ENCODE measurements at places on chromosomes 12 and 14.

GRCh38 chr12:59675461-59675860, 79.6 kb downstream of the SLC16A7 start:
- DNase-seq: no peak

DNA sequence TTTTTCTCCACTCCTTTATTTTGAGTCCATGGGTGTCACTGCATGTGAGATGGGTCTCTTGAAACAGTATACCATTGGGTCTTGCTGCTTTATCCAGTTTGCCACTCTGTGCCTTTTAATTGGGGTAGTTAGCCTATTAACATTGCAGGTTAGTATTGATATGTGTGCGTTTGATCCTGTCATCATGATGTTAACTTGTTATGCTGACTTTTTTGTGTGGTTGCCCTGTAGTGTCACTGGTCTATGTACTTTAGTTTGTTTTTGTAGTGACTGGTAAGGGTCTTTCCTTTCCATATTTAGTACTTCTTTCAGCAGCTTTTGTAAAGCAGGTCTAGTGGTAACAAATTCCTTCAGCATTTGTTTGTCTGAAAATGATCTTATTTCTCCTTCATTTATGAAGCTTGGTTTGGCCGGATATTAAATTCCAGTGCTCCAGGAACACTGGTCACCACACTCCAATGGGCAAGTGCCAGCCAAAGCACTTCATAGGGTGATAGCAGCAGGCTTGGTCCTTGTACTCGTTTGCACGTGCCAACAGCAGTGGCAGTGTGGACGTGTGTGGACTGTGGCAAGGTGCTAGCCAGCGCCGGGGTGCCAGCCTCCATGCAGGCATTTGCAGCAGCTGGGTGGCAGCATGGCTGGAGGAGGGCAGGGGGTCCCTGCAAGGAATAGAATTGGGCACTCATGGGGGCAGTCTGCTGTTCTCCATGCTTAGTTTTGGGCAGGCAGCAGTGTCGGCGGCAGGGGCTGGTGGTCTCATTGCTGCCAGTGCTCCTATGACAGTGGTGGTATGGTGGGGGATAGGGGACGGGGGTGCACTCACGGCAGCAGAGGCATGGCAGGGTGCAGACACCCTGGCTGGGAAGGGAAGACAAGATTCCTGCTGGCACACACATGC, 53.5 kb downstream of the FRS2 start:
- no peak for DNase-seq

DNA sequence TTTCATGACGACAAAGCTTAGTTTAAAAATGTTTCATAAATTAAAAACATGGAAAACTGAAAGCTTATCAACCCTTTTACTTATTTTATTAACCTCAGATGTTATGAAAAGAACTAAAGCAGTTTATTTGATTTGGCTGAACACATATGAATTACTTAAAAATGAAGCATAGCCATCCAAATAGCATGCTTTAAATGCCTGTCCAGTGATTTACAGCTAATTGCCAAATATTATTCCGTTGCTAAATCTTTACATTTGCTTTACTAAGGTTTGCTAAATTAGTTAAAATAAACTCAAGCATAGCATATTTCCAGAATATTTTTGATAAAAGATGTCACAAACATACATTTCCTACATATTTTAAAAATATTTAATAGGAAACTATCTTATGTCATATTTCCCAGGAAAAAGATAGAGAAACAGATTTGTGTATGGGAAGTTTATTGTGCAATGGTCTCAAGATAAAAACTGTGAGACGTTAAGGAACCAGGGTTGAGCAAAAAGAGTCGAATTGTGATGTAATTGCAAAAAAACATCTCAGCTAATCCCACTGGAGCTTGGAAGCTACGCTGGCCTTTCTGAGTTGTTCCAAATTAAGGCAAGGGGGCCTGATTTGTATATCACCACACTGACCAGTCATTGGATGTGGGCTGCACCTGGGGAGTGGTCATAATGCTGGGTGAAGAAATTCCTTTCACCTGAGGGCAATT, 25.8 kb downstream of the GPR135 start:
- no peak for DNase-seq

- no peak for DNase-seq
Observed at GRCh38 chr12:3119192-3119755, 42.1 kb downstream of the TSPAN9 start.

DNA sequence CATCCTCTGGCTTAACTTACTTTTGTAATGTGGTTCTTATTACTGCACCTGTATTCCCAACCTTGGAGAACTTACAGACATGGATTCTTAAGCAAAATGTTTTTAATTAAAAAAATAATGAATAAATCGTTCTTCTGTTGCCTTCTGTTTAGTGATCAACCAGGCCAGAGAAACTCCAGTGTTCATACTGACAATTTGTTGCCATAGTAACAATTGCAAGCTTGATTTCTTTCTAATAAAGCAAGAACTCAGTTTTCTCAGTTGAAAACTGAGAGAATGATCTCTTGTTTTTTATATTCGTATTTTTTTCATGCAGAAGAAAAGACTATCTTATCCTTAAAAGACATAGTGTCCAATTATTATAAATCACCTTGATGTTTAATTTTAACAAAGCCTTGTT, 106.5 kb upstream of the LMNTD1 start:
- no peak for DNase-seq

DNA sequence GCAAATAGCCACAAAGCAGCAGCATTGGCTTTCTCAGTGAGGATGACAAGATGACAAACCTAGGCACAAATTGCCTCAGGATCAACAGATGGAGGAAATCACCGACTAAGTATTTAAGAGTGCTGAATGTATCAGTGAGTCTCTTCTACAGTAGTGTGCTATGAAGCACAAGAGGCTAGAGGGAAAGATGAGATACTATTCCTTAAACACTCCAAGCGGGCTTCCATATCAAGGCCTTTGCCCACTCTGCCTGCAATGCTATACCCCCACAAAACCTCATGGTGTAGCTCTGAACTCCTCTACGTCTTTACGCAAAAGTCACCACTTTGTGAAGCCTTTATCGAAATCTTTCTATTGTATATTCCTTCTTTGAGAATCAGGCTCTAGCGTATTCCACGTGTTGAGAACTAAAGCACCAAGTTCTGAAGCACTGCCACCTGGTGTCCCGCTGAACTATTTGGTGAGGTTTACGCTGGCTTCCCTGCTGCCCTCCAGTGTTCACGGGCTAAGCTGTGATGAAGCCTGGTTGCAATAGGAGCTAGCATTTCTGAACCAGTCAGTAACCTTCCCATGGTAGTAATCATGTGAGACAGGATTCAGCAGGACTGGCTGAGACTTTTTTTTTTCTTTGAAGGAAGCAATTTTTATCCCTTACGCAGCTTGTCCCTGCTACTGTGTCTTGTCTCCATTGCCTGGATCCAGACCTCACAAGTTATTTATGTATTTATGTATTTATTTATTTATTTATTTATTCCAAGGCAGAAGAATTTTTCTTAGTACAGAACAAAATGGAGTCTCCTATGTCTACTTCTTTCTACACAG, 426.5 kb upstream of the OR4E1 start:
- peak; percentile 74 for DNase-seq

DNA sequence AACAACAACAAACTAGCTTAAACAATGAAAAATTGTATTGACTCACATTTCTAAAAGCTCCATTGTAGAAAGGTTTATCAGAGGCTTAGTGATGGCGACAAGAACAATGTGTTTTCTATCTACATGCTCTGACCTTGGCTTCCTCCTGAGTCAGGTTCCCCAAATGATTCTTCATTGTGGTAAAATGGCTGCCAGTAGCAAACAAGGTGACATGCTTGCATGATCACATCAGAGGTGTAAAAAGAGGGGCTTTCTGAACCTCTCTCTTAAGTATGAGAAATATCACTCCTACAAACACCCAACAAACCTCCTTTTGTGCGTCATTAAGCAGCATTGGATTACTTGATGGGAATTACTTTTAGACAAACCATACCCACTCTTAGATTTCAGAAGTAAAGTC, 252.4 kb upstream of the SYT1 start:
- no peak for DNase-seq

GRCh38 chr14:100299238-100299560, 7.0 kb downstream of the SLC25A29 start:
- no peak for DNase-seq

- no peak for DNase-seq
Observed at GRCh38 chr14:49989966-49990365, 97.1 kb downstream of the ARF6 start.

DNA sequence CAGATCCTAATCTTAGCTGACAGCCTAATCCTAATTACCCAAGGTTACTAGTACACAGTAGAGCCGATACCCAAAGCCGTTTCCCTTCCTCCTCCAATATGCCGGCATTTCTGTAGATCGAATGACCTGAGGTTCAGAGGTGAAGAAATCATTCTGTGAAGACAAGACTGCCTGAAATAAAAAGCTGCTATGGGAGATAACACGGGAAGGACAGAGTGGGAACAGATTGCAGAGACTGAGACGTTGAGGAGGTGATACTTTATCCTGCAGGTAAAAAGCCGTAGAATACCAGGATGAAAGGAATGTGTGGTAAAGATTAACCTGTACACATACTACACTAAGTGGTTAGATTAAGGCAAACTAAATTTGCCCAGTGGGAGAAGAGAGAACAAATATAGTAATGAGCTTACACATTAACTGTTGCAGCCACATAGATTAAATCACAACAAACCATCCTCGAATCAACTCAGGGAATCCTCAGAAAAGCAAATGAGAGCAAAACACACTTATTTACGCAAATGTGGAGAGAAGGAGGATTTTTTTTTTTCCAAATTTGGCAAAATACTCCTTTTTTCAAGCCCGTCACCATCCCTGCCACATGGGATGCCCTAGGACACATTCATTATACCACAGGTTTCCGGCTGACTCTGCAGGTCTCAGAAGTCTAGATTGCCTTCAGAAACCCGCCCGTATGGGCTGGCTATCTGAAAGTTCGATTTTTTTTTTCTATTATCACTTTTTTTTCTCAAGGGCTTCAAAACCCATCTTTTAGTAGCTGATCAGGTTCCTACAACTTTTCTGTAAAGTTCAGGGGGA, 188.0 kb downstream of the TTC8 start:
- no peak for DNase-seq

- peak; percentile 71 for DNase-seq
Observed at GRCh38 chr12:13023811-13024530, 20.2 kb upstream of the FAM234B start.

- DNase-seq: no peak
Observed at GRCh38 chr12:110344657-110345056, 58.9 kb downstream of the ANAPC7 start.

DNA sequence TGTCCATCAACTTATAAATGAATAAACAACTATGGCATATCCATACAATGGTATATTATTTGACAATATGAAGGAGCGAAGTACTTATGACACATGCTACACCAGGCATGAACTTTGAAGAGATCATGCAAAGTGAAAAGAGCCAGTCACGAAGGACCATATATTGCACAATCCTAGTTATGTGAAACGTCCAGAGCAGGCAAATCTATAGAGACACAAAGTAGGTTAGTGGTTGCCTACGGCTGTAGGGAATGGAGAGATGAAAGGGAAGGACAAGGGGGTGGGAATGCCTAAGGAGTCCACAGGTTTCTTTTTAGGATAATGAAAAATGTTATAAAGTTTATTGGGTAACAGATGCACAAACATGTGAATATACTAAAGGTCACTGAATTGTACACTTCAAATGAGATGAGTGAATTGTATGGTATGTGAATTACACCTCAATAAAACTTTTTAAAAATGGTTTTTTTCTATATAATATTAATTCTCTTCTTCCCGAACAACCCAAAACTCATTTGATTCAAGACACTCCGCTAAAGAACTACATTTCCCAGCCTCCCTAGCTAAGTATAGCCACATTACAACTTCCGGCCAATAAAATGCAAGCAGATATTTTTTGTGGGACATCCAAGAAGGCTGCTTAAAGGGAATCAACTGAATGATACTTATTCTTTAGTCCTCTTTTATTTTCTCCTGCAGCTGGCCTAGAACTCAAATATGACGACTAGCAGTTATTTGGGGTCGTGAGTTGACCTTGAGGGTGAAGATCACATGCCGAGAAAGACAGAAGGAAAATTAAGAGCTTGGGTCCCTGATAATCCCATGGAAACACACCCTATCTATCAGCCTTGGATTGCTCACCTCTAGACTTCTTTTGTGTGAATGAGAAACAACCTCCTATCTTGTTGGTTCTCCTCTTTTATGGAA, 187.2 kb downstream of the TTC8 start:
- no peak for DNase-seq

DNA sequence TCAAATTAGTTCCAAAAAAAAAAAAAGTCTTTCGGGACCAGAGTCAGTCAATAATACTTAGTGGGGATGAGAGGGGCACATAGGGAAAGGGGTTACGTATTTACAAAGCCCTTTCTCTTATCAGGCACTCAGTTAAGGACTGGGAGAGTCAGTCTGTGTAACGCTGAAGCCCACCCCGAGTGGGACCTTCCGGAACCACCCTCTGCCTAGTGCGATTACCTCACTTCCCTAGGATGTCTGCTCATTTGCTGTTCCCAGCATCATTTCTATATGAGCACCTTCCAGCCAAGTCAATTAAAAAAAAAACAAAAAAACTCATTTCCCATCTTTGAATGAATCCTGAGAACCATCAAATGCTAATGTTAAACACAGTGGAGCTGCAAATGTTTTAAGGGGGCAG, 76.9 kb downstream of the BMP4 start:
- no peak for DNase-seq

- DNase-seq: no peak
Observed at GRCh38 chr14:86166541-86166940, 636.6 kb downstream of the FLRT2 start.

DNA sequence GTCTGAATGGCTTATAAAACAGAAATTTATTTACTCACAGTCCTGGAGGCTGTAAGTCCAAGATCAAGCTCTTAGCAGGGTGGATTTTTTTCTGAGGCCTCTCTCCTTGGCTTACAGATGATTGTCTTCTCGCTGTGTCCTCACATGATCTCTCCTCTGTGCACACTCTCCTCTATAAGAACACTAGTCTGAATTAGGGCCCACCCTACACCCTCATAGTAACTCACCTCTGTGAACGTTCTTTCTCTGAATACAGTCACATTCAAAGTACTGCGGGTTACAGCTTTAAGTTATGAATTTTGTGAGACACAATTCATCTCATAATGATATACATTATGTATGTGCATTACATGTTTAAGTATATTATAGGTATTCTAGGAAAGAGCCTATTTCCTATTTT, 135.7 kb upstream of the ATXN7L3B start:
- DNase-seq: no peak

All from brain microvascular endothelial cell (primary cell).